ENCODE measurements at places on chromosomes 13 and 19.

GRCh38 chr19:3774621-3775373 is 2.8 kb upstream of the RAX2 start:
- DNase-seq: no peak

DNA sequence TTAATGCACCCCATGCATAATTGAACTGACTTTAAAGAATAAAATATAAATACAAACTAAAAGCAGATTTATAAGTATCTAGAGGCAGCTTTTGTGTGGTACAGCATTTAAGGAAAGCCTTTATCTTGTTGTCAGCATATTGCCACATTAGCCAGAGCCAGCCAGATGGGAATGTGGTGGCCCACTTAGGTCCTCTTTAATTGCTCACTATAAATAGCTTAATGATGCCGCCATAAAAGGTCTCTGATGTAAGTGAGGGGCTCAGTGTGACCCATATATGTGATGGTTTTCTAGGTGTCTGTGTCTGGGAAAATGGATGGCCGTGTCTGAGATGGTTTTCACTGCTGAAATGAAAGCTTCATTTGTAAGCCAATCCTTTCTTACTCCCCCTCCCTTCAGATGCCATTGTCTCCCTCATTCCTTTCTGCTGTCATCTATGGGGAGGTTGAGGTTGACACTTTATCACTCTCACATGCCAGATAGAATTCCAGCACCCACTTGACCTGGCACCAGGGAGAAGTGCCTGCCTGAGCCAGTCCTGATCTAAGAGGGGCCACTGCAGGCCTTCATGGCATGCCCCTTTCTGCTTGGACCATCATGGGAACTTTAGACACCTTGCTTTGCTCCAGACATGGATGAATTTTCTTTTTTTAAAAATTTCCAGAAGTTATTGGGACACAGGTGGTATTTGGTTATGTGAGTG is 135.3 kb downstream of the MTUS2 start:
- DNase-seq: no peak

DNA sequence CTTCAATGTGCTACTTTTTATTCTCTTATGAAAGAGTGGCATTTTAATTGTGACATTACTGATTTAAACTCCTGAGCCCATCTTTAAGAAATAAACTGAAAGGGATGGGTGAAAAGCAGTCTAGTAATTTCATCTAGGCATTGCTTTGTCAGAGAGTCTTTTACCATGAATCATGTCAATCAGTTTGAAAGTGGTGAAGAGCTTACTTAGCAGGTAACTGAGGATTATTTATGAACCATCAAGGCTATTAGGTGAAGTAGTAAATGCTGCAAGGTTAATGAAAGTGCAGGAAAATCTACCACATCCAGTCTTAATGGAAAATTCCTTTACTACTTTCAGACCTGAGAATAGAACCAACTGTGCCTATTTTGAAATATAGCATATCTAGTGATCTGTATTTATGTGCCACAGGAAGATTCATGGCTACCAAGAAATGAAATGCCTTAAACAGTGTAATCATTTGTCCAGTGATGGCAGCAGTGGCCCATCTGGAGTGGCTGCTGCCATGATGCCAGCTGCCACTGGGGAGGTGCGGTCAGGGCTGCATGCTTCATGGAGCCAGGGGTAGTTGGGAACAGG is 368.9 kb downstream of the SLITRK6 start:
- DNase-seq: no peak

DNA sequence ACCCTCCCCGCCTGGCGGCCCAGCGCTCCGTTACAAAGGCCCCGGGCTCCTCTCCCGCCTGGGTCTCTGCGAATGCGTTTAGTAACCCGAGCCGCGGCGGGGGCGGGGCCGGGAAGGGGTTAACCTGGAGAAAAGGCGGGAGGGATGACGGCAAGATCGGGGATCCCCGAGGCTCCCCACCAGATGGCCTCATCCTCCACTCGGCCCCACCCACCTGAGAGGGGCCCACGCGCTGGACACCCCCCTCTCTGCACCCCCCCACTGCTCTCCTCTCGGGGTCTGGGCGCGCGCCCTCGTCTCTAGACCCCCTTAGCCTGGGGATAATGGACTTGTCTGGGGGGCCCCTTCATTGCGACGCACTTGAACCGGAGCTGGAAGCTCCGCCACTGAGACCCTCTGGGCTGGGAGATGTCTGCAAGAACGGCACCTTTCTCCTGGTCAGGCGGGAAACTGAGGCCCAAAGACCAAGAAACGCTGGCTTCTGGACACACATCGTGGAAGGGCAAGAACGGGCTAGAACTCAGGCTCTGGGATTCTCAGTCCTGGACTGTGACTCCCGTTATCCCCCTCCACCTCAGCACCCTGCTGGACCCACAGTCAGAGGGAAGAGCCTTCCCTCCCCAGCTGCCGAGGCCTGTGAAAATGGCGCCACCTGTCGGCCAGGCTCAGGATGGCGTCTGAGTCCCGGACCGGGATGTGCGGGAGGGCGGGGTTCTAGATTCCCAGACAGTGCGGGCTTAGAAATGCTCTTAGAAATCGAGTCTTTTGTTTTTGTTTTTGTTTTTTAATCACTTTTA is 2.9 kb upstream of the LTBP4 start:
- peak; percentile 91 for DNase-seq

DNA sequence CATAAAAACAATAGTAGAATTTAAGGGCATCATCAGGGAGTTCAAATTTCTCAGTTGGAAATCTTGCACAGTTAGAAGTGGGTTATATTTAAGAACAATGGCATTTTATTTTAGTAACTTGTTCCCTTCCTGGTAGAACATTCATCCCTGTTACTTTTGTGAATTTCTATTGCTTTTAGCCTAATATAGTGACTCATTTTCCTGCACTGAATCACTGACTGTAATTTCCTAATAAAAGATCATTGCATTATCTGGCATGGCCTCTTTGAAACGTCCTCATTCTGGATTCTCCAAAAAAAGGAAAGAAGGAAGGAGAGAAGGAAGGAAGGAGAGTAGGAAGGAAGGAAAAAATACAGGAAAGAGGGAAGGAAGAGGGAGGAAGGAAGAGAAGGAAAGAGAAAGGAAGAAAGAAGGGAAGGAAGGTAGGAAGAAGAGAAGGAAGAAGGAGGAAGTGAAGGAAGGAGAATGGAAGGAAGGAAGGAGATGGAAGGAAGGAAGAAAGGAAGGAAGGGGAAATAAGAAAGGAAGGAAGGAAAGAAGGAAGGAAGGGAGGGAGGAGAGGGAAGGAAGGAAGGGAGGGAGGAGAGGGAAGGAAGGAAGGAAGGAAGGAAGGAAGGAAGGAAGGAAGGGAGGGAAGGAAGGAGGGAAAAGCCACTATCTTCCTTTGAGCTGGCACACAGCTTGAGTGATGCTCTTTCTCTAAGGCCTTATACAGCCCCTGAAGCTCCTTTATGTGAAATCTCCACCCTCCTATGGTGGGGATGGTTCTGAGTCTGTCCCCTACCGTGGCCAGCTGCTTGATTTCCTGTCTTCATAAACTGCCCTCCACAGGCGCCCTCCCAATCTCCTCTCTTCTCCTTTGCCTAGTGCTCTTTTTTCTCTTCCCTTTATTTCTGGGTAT is 29.8 kb upstream of the TM9SF2 start:
- no peak for DNase-seq

GRCh38 chr19:10390652-10391286 is 10.4 kb upstream of the TYK2 start:
- peak; percentile 72 for DNase-seq

Data from SW480 (cell line).